ENCODE measurements at places on chromosomes 1 and 21. TPM values are rescaled to one million over a fixed set of nuclear protein-coding genes. Genes with fewer than 3 reads are reported as not detected.

Gene PSMD4
- total RNA-seq = 55.1 TPM

Gene NID1
- total RNA-seq = not detected

Gene SLC16A4
- 0.24 TPM for total RNA-seq

Gene S100A12
- total RNA-seq = not detected

Gene FBXO28
- total RNA-seq = 43.4 TPM

Gene BEST4
- total RNA-seq = 1.4 TPM

Gene GBP2
- total RNA-seq = 125 TPM

DNA sequence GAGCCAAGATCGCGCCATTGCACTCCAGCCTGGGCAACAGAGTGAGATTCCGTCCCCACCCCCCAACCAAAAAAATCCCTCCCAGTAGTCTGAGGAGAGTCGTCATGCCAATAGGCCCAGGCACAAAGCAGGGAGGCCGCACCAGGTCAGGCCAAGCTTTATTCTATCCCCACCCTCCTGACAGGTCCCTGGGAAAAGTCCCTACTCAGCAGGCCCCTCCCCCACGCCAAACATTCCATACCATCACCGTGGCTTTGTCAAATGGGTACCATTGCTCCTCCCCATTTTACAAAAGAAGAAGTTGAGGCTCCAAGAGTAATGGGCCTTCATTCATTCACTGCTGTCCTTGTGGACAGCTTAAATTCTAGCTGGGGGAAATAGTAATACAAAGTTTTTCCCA lies 5.3 kb downstream of the GPR3 start:
- DNase-seq = no peak

GRCh38 chr1:193794239-193794638 lies 607.8 kb upstream of the B3GALT2 start:
- DNase-seq = no peak

DNA sequence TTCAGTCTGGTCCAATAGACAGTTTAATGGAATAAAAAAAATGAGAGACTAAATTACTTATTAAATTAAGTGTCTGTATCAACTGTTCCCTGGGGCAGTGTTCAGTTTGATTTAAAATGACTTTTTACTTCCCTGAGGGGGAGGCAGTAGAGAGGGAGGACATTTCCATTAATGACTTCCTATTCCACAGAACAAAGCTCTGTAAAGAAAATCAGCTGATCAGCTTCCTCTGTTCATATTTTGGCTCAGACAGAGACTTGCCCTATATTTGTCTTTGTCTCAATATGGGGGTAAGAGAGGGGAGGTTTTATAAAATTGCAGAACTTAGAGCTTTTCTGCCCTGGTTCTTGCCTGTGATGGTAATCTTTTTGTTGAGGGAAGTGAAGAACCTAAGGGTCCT lies 8.4 kb downstream of the CFAP126 start:
- DNase-seq = no peak

- DNase-seq = no peak
These were observed 127.5 kb upstream of the DNAH14 start for GRCh38 chr1:224801844-224802490.

- DNase-seq = no peak
These were observed 273.2 kb downstream of the USP25 start for GRCh38 chr21:16002874-16003466.

DNA sequence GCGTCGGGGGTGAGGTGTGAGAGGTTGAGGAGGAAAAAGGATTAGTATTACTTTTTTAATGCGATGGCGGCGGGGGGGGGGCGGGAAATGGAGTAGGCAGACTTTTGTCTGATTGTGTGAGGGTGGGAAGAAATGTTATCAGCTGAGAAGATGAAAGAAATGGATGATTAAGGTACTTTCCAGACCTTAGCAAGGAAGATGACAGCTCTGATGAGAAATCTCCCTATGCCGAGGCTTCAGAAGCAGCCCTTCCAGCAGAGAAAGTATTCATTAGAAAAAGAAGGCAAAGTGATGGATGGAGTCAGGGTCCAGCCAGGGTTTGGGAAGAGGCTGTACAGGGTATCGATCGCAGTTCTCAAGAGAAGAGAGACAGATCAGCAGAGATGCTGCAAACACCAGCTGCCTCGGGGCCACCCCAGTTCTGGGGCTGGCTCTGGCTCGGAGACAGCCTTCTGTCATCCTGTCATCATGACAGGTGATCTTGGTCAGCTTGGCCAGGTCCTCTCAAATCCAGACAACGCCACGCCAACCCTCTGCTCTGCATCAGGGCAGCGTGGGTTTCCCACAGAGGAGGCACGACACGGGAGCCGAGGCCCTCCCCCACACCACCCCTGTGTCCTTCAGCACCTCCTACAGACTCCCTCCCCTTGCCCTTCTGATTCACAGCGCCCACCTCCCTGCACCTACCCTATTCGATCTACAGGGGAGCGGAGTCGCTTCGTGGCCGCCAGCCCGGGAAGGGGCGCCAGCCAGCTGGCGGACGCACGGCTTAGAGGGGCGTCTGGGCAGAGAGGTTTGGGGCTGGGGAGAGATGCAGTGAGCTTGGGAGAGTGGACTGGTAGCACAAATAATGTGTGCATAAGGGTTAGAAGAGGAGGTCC lies 674 bp upstream of the ATXN7L2 start:
- no peak for DNase-seq

DNA sequence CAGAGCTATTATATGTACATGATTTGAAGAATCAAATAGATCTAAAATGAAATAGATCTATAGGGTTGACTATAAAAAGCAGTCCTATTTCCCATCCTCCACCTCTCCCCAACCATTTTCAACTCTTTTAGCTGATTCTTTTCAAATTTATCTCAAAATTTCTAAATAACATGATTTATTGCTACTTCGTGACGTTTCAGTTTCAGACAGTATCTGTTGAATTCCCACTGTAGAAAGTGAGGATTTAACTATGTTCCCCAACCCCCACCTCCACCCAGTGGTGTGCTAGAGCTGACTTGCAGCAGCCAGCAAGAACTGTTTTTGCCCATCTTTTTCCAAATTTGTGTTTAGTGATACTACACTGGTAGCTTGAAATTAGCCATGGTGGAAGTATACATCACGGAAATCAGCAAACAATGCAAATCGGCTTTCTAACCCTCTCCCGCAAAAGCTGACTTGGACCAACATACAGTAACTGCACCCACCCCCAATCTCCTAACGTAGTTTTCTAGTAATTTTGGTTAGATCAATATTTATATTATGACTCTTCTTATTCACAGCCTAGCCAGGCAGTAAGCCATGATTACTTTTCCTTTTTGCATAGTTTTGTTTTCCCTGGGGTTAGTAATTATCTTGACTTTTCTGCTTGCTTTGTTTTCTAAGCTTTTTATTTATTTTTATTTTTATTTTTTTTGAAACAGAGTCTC lies 10.9 kb downstream of the SEMA4A start:
- DNase-seq = no peak

GRCh38 chr1:65002508-65003315 lies 36.4 kb upstream of the JAK1 start:
- DNase-seq = peak; percentile 91

DNA sequence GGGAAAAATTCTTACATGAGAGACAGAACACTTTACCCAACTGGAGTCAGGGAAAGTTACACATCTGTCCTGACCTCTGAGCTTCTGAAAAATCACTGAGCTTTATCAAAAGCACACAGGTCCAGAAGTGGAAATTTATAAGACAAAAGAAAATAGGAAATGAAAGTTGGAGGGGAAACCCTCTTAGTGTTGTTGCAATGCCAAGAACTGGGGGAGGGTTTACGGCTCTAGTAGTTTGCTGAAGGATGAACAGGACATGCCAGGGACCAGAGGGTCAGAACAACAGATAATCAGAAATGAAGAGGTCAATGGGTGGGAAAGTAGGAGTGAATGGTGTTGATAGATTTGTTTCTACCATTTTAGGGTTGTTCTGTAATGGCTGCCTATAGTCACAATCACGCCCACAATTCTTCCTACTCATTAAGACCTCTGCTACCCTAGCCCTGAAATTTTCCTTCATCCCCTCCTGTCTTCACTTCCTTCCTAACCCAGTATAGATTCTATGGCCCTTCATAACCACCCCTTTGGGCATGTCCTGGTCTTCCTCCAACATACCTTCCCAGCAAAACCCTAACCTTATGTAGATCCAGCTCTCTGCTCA lies 30.3 kb upstream of the FMOD start:
- no peak for DNase-seq

DNA sequence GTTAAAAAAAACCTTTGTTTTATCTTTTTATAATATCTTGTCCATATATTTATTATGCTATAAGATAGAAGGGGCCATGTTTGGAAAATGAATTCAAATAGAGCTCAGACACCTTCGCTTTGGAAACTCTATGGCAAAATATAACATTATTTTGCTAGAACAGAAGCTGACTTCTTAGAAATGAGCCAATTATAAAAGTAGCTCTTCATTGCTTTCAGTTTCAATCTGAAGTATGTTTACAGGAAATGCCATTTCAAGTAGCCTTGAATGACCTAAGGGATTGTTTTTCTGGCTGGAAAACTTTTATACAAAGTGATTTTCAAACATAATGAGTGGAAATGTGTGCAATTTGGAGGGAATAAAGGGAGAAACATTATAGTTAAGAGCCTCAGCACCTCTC lies 37.8 kb upstream of the GBP5 start:
- DNase-seq = peak; percentile 27

GRCh38 chr21:25175938-25176337 lies 431.3 kb downstream of the MRPL39 start:
- DNase-seq = no peak

DNA sequence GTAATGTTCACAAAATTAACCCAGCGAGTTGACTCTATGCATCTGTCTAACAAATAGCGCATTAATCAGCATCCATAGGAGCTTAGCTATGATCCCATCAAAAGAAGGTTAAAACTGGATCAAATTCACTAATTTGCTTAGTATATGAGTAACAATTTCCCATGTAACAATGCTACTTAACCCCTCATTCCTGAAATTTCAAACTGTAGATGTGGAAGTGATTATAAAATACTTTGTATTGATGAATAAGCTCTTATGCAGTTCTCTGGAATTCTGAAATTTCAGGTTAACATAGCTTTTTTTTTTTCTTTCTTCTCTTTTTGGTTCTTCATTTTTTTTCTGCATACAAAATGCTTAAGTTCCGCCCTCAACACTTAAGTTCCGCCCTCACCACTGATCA lies 1272.7 kb downstream of the KCNT2 start:
- no peak for DNase-seq
